Mononuclear cell (primary cell): ENCODE measurements at places on chromosomes 1 and 21. TPM values are rescaled to one million over a fixed set of nuclear protein-coding genes. Genes with fewer than 3 reads are reported as not detected.

The GOLT1A gene
- total RNA-seq: not detected

The SPRR2B gene
- not detected for total RNA-seq

The LCE1E gene
- not detected for total RNA-seq

The KCNJ6 gene
- total RNA-seq: under 0.01 TPM

The CLCA1 gene
- total RNA-seq: not detected

The F5 gene
- 13.9 TPM for total RNA-seq

The ZNF695 gene
- 0.52 TPM for total RNA-seq

The TNN gene
- not detected for total RNA-seq

The PCP4 gene
- total RNA-seq: not detected

The MYBPH gene
- total RNA-seq: not detected

The SLAMF6 gene
- total RNA-seq: 8.2 TPM

The AADACL4 gene
- total RNA-seq: not detected

The TEX38 gene
- total RNA-seq: not detected

The SERINC2 gene
- total RNA-seq: 1.4 TPM

The ETV3L gene
- 0.10 TPM for total RNA-seq

The NUCKS1 gene
- total RNA-seq: 60.8 TPM

The SPRR2G gene
- not detected for total RNA-seq

The AMIGO1 gene
- 9.2 TPM for total RNA-seq

The DISC1 gene
- 17.2 TPM for total RNA-seq

The ADAMTSL4 gene
- 3.3 TPM for total RNA-seq

The AKIRIN1 gene
- 103 TPM for total RNA-seq

The OR2T35 gene
- 0.42 TPM for total RNA-seq

The DNAJC11 gene
- 17.3 TPM for total RNA-seq

The C1orf116 gene
- total RNA-seq: 0.63 TPM

The CLCNKB gene
- total RNA-seq: not detected

The PRAMEF7 gene
- total RNA-seq: not detected

The CTH gene
- total RNA-seq: 1.8 TPM

The IL10RB gene
- total RNA-seq: 18.7 TPM

The CACNA1E gene
- under 0.01 TPM for total RNA-seq

The DYNLT5 gene
- 0.10 TPM for total RNA-seq

The PYHIN1 gene
- total RNA-seq: 35.6 TPM

The B3GALT5 gene
- total RNA-seq: not detected

The NGF gene
- total RNA-seq: not detected

The GPR3 gene
- 0.10 TPM for total RNA-seq

The FAM151A gene
- total RNA-seq: not detected

The CD53 gene
- 334 TPM for total RNA-seq

The ACKR1 gene
- not detected for total RNA-seq

The CTTNBP2NL gene
- total RNA-seq: 0.63 TPM
